ENCODE measurements at places on chromosomes 3 and 15.
A peak's percentile ranks its signal among the peaks of the same experiment; 100 is the strongest.

- DNase-seq = no peak
These were observed 58.4 kb upstream of the ABHD17C start for GRCh38 chr15:80636675-80637074.

DNA sequence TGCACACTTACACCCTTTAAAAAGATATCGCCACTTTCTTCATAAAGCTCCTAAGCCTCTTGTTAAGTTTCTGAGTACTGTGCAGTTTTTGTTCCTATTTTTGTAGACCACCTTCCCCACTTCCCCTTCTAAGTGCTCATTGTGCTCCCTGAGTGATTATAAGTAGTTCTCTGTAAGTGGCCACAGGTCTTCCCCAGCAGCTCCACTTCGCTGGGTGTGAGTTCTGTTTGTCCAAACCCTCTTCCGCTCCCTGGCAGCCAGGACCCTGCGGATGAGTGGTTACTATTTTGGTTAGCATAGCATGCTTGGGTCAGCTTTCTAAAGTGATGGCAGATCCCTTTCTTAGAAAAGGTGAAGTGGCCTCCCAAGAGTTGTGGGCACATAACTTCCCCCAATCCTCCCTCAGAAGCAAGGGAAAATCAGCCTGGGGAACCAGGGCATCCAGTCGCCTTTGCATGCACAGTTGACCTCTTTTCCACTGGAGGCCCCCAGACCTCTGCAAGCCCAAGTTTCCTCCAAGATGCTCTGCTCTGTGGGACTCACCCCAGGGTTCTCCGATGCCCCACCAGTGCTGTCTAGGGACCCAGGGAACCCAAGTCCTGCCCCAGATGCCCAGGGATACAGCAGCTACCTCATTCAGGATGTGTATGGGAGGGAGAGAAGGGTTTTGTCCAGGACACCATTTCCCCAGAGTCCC lies 69.6 kb downstream of the ATP10A start:
- no peak for DNase-seq

GRCh38 chr15:52013151-52013791 lies 5.7 kb upstream of the MAPK6 start:
- peak; percentile 81 for DNase-seq

GRCh38 chr3:149618151-149619123 lies 39.4 kb downstream of the WWTR1 start:
- DNase-seq = peak; percentile 59

GRCh38 chr15:83300826-83301225 lies 16.4 kb upstream of the BNC1 start:
- DNase-seq = peak; percentile 76

DNA sequence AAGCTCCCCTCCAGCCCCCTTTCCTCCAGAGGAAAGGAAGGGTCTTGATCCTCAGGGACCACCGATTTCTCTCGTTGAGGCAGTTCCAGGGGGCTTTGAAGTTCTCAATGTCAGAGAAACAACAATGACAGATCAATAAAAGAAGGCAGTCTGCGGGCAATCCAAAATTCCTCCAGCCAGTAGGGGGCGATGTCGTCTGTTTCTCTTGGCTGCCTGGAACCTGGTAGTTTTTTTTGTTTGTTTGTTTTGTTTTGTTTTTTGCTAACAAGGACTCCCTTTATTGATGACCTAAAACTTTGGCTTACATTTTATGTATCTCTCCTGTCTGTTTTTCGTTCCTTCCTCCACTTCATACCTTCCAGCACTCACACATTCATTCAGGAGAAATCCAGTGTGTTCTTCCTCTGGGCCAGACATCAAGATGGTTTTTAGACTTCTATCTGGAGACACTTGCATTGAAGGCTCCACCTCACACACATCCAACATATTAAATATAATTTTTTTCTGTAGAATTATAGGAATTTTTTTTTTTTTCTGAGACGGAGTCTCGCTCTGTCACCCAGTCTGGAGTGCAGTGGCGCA lies 276.6 kb downstream of the RPLP1 start:
- peak; percentile 23 for DNase-seq

- no peak for DNase-seq
These were observed 3.1 kb upstream of the VPS18 start for GRCh38 chr15:40891138-40891537.

- peak; percentile 5 for DNase-seq
These were observed 124.7 kb upstream of the FRMD4B start for GRCh38 chr3:69510481-69511030.

GRCh38 chr3:195366200-195366925 lies 76.5 kb downstream of the ACAP2 start:
- DNase-seq = no peak

DNA sequence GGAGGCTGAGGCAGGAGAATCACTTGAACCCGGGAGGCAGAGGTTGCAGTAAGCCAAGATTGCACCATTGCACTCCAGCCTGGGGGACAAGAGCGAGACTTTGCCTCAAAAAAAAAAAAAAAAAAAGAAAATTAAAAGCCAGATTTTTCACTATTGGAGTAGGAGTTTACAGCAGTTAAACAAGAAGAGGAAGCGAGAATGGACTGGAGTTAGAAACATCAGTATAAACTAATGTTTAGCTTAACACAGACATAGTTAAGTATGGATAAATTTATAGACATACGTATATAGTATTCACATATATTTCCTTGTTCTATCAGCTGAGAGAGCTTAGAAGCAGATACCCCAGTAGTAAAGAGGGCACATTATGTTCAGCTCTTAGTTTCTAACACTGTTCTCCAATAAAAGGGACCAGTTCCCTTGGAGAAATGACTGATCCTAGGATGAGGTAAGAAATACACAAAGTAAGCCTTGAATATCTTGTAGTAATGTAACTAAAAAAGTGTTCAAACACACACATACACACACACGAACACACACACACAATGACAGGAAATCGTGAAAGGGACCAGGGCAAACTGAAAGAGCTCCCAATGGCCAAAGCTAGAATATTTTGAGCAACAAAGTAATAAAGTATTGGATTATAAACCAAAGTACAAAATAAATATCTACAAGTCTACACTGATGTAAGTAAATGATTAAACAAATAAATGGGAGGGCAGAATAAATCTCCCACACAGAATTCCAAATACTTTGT lies 25.1 kb downstream of the PIK3CB start:
- no peak for DNase-seq

- DNase-seq = peak; percentile 94
These were observed 253.5 kb upstream of the ZPLD1 start for GRCh38 chr3:102181175-102181920.

DNA sequence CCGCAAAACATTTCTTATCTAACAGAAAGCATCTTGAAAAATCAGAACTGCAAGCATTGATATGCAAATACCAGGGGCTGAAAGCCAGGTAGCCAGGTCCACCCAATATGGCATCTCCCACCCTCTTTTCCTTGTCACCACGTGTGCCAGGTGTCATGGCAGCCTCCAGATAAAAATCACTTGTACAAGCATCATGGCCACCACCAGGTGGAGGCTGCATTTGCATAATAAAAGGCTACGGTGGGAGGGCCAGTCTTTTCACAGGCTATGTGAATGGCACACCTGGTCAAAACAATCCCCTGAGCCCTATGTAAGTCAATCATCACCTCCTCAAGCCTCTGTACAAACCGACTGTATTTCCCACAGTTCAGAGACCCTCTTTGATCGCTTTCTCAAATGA lies 1233.1 kb upstream of the ALCAM start:
- DNase-seq = no peak

- no peak for DNase-seq
These were observed 35.7 kb upstream of the PCSK6 start for GRCh38 chr15:101525087-101525669.

- DNase-seq = no peak
These were observed 129.1 kb upstream of the RAP2B start for GRCh38 chr3:153032891-153033290.

DNA sequence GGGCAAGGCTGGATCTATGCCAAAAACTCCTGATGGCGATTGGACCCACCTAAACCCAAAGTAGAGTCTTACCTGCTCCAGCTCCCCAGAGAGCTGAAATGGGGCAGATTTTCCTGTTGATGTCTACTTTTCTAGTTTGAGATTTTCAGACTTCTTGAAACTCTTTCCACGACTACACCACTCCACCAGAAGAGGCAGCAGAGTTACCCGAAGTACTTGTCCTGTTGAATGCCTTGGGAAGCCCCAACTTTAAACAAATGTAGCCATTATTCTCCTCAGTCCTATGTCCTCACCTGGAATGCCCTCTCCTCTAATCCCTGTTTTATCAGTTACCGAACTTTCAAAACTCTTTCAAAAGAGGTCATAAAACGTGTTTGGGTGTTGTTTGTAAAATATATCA lies 843.8 kb downstream of the VGLL3 start:
- no peak for DNase-seq

- no peak for DNase-seq
These were observed 38.4 kb upstream of the TUSC7 start for GRCh38 chr3:116671151-116671550.

DNA sequence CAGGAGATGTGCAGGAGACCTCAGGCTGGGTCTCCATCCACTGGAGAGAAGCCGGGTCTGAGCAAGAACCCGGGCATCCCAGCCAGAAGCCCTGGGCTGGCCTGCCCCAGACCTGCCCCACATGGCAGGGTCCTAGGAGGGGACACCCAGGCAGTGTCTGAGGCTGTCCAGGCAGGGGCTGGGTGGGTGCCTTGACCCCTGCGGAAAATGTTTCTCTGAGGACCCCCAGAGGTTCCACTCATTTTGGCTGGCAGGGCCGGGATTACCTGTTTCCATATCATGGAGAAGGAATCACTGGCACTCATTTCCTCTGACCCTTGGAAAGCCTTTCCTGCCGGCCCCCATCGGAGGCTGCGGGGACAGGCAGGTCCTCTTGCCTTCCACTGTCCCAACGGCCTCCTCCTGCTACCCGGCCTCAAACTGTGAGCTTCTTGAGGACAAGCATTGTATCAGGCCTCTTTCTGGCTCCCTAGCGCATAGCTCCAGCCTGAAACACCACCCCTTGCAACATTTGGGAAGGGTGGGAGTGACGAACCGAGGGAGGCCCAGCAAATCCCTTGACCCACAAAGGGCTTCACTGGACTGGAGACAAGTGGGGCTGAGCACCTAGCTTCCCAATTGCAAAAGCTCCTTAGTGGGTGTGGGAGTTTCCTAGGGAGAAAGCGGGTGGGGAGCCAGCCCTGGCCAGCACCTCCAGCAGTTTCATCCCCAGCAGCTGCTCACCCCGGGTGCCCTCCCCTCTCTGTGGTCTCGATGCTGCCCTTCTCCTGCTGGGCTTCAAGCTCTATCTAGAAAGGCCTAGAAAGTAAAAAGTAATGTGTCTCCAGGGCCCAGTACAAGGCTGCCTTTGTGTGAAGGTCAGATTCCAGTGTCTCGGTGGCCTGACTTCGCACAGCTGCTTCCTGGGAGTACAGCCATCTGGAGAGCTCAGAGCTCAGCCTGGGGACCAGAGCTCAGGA lies 29.7 kb downstream of the ACSBG1 start:
- no peak for DNase-seq

GRCh38 chr3:105869861-105870755 lies 1.3 kb upstream of the CBLB start:
- DNase-seq = no peak

- DNase-seq = peak; percentile 84
These were observed 17.1 kb downstream of the HEXA start for GRCh38 chr15:72358650-72359171.

DNA sequence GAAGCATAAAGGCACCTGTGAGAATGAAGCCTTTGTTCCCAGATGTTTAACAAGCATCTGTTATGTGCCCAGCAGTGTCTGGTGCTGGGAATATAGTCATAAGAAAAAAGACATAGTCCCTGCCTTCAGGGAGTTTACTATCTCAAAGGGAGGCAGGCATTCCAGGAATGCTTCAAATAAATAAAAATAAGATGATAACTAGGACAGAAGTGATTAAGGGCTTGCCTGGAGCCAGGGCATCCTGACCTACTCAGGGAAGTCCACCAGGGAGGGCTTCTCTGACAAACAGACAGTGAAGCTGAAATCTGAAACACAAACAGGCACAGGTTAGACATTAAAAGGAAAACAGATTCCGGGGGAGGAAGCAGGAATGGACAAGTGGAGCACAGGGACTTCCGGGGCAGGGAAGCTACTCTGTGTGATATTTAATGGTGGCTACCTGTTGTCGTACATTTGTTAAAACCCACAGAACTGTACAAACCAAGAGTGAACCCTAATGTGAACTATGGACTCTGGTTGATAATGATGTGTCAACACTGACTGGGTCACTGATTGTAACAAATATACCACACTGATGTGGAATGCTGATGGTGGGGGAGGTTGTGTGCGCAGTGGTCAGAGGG lies 53.3 kb downstream of the ITGB5 start:
- DNase-seq = no peak

- DNase-seq = no peak
These were observed 109.1 kb downstream of the UBE3A start for GRCh38 chr15:25329696-25330095.

GRCh38 chr15:95024351-95024750 lies 793.0 kb downstream of the MCTP2 start:
- DNase-seq = peak; percentile 71

DNA sequence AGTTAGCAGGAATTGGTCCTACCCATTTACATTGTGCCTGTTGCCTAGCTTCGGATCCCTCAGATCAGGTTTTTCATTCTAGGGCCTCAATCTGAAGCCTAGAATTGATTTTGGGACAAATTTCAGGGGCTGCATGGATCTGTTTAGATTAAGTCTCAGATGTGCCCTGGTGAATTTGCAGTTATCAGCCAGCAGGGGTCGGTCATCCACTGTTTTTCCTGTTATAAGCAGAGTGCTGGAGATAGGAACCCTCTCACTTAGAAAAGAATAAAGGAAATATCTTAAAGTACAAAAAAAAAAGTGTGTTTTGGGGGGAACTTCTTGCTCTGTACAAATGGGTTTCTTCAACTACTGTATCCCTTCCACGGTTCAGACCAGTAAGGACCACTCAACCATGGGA lies 212.5 kb downstream of the BCHE start:
- DNase-seq = peak; percentile 49

GRCh38 chr3:172188511-172188910 lies 149.1 kb downstream of the FNDC3B start:
- no peak for DNase-seq

DNA sequence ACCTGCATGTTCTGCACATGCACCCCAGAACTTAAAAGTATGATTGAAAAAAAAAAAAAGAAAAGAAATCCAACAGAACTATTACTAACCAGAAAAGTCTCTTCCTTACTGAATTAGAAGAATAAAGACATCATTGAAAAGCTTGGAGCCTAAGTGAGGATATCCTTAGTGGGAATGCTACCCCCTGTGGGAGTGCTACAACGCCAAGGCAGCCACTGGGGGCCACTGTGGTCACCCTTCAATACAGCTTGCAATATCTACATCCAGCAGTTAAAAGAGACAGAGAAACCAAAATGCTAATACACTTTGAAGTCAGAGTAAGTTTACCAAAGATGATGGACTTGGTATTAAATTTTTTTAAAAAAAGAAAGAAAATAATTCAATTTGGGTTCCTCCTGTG lies 292.0 kb downstream of the PLCL2 start:
- DNase-seq = no peak
